ENCODE measurements at places on chromosomes 7 and 10. TPM values are rescaled to one million over a fixed set of nuclear protein-coding genes. Genes with fewer than 3 reads are reported as not detected.

DNA sequence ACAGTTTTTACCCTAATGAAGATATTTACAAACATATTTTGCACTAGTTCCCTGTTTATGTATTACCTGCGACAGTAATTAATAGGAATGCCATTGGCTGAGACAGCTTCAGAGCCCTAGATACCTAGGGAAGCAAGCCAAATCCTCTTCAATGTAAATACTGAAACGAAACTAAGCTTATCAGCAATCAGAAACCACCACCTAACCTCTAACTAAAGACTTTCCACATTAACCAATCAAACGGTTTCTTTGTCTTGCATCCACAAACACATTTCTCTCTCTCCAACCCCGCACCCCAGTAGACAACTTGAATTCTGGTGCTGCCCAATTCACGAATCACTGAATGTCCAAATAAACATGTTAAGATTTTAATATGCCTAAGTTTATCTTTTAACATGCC is 474.4 kb upstream of the C7orf33 start:
- no peaks in the 10 kb centered on the region for H3K36me3 ChIP-seq
- no peak overlapping the region for H3K27ac ChIP-seq
- H3K4me3 ChIP-seq = no peak overlapping the region
- DNase-seq = no peak
- H3K4me1 ChIP-seq = no peaks in the 10 kb centered on the region

GRCh38 chr10:84340632-84341537 is 12.5 kb downstream of the CCSER2 start:
- H3K27ac ChIP-seq = peak overlapping the region; percentile 29
- peaks cover 32% of the 10 kb centered on the region for H3K4me1 ChIP-seq
- DNase-seq = no peak
- no peaks in the 10 kb centered on the region for H3K27me3 ChIP-seq

The ENTPD1 gene
- 59.2 TPM for polyA plus RNA-seq

The TWIST1 gene
- not detected for polyA plus RNA-seq
